Esophagus squamous epithelium (tissue), 5 donors: ENCODE measurements at places on chromosomes 16 and 17.

- DNase-seq: no peak
Measured at GRCh38 chr17:74695629-74696028, 17.1 kb downstream of the CD300LF start.

- no peak for DNase-seq
Measured at GRCh38 chr17:27958708-27959381, 65.7 kb upstream of the LYRM9 start.

DNA sequence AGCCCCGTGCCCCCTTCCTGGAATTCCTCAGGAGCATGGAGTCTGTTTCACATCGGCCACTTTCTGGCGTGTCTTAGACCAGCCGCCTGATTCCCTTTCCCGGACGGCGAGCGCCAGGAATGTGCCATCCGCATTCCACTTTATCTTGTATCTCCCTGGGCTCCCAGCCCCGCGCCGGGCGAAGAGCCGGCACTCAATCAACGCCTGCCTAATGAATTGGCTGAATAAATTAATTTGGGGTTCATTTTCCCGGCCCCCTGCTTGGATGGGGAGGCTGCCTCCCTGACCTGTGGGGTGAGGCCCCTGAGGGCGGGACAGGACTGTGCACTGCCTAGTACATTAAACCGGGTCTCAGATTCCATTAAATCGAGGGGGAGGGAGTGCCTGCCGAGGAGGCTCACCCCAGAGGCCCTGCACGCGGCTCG, 282.3 kb upstream of the TNRC6C start:
- DNase-seq: no peak

GRCh38 chr16:71421911-71422310, 19.9 kb downstream of the TLE7 start:
- no peak for DNase-seq

GRCh38 chr17:4073983-4074830, 68.6 kb downstream of the ZZEF1 start:
- no peak for DNase-seq

- DNase-seq: peak; percentile 24
Measured at GRCh38 chr17:50783193-50783660, 15.9 kb upstream of the ANKRD40CL start.

DNA sequence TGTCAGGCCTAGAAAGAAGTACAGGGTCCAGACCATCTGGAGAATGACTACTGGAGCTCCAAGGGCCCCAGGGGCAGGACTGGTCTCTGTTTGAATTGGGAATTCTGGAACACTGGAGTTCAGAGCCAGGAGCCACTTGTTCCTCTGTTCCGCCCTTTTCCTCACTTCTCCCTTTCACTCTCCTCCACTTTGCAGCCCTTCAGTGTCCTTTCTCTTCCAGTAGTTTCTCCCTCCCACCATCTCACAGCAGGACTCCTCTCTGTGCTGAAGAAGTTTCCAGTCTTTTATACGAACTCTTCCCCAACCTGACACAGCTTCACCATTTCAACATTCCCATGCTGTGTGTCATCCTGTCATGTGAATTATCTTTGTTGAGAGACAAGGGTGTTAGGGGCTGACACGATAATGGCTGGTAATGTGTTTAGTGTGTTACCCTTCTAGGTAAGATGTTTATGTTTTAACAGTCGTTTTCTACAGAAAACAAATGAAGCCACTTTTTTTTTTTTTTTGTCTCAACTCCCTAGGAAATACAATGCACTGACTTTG, 180.3 kb upstream of the MYOCD start:
- no peak for DNase-seq

DNA sequence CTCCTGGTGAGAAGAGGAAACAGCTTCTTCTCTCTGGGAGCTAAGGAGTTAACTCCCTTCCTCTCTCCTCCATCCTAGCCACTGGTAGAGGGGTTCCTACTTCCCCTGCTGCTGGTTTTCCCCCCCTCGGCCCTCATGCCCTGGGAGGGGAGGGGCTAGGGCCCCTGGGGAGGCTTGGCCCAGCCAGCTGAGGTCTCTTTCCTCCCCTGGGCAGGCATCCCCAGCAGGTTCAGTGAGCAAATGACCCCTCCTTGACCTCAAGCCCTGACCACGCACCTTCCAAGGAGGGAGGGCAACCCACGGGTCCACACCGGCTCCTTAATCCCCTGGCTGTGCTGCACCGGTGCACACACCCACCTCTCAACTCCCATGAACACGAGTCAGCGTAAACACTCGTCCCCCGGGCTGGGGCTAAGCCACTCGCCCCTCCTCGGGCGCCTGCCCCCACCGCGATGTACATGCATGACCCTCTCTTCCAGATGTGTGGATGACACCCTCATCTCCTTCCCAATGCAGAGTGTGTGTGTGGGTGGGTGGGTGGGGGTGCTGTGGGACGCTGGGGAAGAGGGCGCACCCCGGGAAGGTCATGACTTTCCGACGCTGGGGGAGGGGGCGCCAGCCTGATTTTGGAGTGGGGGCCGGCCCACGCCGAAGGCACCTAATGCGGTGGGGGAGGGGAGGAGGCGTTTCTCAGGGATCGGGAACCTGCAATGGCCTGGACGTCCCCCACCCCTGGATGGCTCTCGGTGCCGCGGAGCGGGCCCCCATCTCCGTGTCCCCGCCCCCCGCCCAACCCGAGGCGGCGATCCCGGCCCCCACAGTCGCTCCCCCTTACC, 33.7 kb downstream of the SRCIN1 start:
- no peak for DNase-seq

DNA sequence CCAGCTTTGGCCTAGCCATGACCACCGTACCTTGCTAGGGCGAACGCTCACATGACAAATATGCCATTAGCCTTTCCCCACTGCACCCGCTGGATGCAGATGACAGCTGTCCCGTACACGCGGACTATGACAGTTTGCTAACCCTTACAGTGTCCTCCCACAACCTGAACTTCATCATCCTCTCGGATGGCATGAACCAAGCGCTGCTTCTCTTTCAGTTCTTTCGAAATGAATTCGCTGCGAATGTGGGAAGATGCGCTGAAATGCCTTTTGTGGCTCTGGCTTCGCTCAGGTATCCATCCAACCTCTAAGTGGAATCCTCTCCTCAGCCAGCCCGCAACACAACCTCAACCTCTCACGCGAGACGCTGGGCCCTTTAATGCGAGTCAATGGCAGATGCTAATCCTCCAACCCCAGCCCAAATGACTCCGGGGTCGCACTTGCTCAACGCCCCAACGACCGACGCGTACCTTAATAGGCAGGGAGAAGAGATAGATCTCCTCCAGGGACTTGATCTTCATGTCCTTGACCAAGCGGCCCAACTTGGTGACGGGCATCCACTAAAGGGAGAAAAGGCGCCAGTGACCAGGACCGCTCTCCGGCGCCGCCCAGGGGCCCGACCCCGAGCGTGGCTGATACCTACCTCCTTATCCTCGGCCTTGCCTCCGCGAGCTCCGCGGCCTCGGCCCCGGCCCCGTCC, 670 bp downstream of the RPS2 start:
- no peak for DNase-seq

GRCh38 chr16:78200623-78201096, 101.2 kb downstream of the WWOX start:
- no peak for DNase-seq

DNA sequence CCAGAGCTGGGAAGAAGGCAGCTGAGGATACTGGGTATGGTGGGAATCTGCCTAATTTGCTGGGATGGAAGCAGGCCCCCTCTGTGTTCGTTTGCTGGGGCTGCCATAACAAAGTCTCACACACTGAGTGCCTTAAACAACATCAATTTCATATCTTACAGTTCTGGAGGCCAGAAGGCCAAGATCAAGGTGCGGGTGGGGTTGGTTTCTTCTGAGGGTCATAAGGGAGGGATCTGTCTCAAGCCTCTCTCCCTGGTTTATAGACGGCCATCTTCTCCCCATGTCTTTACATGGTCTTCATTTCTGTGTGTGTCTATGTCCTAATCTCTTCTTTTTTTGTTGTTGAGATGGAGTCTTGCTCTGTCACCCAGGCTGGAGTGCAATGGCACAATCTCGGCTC, 35.8 kb downstream of the GDE1 start:
- no peak for DNase-seq

DNA sequence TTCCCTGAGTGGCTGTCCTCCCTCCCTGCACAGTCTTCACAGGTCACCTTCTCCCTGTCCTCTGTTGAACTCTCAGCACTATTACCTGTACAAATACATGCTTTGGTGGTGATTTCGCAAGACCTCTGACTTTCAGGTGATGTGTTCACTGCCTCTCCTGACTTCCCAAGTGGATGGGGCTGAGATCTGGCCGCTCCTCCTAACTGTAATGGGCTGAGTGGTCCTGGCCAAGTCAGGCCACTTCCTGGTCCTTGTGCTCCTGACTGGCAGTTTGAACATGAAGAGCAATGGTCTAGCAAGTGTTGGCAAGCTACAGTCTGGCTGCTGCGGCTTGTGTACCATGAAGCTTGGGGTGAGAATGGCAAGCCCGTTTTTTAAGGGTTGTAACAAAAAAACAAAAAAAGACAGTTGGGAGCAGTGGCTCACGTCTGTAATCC, 11.7 kb upstream of the TMED6 start:
- DNase-seq: no peak

DNA sequence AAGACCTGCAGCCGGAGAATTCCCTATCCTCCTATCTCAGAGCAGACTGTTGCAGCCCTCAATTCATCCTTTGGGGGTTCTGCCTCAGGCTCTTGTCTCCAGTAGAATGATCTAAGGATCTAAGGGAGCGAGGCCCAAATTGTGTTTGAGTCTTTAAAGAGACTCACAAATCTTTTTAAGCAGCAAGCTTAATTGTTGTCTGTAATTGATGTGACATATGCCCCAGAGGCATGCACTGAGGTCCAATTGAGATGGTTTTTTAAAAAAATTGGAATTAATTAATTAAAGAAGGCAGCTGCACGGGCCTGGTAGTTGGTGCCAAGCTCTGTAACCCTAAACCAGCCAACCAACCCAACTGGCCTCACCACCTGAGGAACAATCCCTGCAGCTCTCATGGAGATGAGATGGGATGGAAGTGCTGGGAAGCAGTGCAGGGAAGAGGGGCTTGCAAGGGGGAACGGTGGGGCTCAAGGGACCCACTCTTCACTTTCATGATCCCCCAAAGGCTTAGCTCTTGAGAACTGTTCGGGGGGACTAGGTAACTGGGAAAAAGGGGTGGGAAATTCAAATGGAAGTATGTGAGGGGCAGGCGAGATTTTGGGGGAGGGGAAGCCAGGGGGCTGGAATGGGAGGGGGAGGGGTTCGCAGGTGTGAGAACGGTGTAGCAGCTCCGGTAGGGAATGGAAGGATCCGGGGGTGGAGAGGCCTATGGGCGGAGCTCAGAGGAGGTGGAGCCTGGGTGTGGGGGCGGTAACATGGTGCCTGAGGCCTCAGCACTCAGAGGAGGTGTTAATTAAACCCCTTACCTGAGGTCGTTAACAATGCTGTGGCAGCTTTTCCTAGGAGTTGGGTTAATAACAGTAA, 9.2 kb upstream of the ZNF652 start:
- DNase-seq: no peak

- DNase-seq: no peak
Measured at GRCh38 chr16:29011112-29011511, 26.3 kb downstream of the LAT start.

GRCh38 chr16:54928411-54929089, 2.1 kb upstream of the IRX5 start:
- no peak for DNase-seq

DNA sequence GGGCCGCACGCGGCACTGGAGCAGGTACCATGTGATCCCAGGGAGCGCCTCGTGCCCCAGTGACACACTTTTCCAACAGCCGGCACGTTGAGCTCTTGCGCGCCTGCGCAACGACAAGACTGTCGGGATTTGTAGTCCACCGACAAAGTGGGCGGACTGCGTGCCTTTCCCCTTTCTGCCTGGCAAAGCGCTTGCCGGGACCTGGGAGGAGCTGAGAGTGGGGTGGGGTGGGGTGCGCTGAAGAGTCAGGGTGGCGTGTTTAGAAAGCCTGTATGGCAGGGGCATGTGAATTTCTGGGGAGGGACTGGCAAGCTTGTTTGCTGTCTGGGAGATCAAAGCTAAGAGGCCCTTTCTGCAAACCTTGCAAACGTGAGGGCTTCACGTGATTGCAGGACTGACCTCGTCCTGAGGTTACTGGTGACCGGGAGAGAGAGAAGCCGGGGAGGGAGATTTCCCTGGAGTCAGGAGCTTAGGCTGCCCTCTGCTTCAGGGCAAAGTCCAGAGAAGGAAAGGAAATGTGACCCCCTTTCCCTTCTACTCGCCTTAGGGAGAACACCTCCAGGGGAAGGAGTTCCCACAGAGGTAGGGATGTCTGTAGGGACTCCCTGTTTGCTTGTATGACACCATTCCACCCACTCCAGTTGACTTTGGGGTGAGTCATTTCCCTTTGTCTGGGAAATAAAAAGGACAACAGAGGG, 429 bp upstream of the NR1D1 start:
- DNase-seq: peak; percentile 81

- no peak for DNase-seq
Measured at GRCh38 chr16:81861915-81862314, 82.8 kb downstream of the PLCG2 start.

- no peak for DNase-seq
Measured at GRCh38 chr17:40074871-40075200, 12.1 kb downstream of the THRA start.

- DNase-seq: no peak
Measured at GRCh38 chr17:48757524-48757961, 29.0 kb upstream of the HOXB13 start.

DNA sequence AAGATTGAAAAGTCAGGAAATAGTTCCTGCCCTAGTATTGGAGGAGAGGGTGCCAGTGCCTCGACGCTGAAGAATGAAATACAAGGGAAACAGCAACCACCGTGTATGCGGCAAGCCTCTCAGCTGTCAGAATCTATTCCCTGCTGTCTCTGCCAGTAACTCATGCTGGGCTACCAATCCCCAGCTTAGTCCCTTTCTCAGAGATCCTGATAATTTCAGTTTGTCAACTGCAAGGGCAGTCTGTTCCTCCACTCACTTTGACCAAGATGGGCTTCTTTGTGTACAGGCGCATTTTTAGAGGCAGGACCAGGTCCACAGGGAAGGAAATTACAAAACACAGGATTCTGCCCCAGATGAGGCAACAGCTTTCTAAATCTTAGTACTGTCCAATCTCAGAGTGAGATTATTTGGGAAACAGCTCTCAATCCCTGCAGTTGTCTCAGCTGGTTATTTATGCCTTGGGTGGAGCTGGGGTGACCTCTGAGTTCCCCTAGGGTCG, 1.3 kb downstream of the NQO1 start:
- DNase-seq: no peak

DNA sequence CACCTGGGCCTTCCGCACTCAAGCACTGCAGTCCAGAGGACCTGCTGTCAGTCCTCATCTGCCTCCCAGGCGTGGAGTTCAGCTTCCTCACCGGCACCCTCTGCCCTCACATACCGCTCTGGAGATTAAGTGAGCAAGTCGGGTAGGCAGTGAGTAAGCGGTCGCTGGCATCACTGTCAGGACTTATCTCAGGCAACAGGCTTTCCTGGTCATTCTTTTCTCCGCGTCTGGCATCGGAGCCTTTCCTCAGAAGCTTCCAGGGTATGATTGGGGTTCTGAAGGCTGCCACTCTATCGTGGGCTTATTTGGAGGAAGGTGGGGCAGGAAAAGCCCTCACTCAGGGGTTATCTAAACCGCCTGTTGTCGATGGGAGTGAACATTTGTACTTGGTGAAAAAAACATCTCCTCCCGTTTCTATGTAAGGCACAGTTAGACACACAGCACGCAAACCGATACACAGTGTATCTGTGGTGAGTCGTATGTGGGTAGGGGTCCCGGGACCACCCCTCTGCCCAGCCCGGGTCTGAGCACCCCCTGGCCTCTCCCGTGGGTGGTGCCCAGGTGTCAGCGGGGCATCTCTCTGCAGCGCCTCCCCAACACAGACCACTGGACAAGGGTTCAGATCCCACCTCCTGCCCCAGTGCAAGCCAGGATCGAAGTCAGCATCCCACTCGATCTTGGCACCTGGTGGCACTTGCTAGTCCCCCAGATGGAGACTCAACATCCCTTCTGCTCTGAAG, 92.5 kb upstream of the PLCG2 start:
- DNase-seq: no peak
